Fibroblast of villous mesenchyme (primary cell): ENCODE measurements at places on chromosomes 16 and 17.

- DNase-seq, result peak; percentile 25
Observed at GRCh38 chr16:24610416-24610755, 71.0 kb downstream of the RBBP6 start.

- DNase-seq, result no peak
Observed at GRCh38 chr17:66963521-66963908, 992 bp upstream of the CACNG4 start.

- peak; percentile 33 for DNase-seq
Observed at GRCh38 chr17:77770331-77771105, 188.0 kb upstream of the TNRC6C start.

DNA sequence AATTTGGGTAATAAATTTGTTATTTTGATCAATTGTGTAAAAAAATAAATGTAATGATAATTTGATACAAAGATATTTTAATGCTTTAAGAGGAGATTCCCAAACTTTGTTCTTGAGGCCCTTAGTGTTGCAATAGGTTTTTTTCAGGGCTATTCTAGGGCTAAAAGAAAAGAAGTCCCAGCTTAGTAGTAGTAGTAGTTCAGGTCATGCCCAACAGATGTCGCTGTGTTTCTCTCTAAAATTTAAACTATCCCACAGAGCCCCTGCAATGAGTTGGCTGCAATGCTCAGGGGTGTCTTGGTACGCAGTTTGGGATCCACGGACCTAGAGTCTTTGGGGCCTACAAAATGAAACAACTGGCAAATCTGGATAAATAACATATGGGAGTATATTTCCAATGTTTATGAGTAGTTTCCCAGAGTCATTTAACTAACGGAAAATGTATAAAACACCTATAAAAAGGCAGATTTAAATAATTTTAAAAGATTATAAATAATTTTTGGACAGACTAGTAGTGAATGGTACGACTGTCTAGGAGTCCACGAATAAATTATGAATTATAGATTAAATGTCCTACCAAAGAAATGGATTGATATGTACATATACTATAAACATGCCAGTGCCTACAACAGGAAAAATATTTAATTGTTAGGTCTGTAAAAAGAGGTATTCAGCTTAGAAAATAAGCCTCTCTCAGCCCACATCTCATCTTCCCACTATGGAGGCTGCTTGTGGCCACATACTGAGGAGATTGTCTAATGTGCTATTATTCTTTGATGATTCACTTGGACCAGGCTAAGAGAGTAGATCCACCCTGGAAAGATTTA lies 228.5 kb upstream of the PMFBP1 start:
- peak; percentile 76 for DNase-seq

DNA sequence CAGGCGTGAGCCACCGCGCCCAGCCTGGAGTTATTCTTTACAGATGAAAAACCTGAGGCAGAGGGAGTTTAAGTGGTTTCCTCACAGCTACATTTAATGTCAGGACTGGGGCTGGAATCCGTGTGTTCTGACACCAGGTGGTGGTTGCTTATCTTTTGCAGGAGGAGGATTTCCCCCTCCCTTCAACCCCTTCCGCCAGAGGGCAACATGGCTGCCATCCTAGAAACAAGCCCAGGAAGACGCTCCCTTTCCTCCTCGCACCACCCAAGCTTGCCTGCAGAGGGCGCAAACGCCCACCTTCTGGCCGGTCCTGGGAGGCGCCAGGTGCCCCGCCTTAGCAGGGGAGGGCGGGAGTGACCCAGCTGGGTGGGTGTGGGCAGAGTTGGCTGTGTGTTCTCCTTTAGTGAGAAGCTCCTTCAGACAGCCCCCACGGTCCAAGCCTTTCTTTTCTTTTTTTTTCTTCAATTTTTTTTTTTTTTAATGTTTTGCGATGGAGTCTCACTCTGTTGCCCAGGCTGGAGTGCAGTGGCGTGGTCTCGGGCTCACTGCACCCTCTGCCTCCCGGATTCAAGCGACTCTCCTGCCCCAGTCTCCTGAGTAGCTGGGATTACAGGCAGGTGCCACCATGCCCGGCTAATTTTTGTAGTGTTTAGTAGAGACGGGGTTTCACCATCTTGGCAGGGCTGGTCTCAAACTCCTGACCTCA lies 9.9 kb upstream of the RAP1GAP2 start:
- DNase-seq, result peak; percentile 81

DNA sequence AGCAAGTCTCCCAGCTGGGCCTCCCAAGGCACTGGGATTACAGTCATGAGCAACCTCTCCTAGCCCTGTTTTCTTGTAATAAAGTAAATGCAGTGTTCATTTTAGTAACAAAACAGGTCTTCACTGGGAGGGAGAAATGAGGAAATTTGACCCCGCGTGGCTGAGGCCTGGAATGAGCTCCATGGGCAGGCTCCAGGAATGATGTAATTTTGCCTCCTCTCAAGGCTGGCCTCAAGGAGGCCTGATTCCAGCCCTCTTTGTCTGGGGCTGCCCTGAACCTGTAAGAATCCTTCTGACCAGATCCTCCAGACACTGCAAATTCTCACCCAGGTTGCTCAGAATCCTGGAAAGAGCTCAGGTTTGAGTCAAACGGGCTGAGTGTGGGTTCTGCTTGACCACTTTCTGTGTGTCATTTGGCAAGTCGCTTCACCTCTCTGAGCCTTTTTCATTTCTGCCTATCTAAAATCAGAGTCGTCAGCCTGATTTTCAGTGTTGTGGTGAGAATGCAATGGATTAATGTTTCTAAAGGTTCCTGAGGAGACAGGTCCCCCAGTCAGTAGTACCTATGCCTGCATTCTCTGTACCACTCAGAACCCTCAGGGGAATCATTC lies 57.1 kb downstream of the RAB11FIP4 start:
- peak; percentile 40 for DNase-seq

- DNase-seq, result no peak
Observed at GRCh38 chr16:79092846-79093245, 507.7 kb downstream of the MAF start.

DNA sequence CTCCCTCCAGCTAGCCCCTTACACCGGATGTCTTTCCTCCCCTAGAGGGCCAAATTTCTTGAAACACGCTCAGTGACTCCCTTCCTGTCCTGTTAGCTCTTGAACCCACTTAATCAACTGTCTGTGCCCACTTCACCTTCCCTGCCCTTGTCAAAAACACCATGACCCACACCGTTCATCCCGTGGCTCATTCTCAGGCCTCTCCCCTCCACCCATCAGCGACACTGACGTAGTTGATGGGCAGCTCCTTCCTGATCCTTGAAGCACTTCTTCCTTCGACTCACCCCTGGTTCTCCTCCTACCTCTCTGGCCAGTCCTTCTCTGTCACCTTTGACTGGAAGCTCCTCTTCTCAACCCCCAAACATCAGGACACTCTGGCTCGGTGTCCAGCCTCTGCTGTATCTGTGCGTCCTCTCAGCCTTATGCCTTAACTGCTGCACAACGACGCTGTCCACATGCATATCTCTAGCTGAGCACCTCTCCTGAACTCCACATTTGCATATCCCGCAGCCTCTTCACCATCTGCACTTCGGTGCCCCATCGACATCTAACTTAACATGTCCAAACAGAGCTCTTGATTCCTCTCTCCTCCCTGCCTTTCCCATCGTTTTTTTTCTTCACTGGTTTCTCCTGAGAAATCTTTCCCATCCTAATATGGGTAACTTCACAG lies 39.3 kb upstream of the CCDC182 start:
- no peak for DNase-seq

- no peak for DNase-seq
Observed at GRCh38 chr16:12601290-12601900, 202.3 kb downstream of the CPPED1 start.

DNA sequence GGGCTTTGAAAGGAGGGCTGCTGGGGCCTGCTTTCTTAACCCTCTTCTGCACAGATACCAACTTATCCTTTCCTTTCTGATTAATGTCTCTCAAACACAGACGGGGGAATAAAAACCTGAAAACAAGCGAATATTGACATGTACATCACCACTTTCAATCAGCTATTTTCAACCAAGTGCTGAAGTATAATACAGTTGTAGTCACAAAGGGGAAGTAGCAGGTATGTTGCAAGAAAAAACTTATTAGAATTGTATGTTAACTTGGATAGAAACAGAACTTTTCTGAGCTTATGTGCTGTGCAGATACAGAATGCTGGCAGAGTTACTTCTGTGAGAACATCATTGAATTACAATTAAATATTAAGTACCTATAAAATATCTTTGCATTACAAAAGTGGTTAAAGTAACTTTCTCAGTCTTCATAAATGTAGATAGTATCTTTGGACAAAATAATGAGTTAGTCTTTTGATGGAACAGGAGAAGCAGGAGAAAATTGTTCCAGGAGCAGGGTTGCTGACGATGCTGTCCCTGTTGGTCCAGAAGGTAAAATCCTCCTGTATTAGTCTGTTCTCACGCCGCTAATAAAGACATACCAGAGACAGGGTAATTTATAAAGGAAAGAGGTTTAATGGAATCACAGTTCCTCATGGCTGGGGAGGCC lies 59.5 kb downstream of the RPTOR start:
- no peak for DNase-seq

- DNase-seq, result no peak
Observed at GRCh38 chr17:68906638-68907037, 48.6 kb downstream of the ABCA8 start.

GRCh38 chr17:50185631-50186471 lies 15.6 kb downstream of the COL1A1 start:
- peak; percentile 64 for DNase-seq

- DNase-seq, result peak; percentile 31
Observed at GRCh38 chr17:19933221-19933620, 44.4 kb downstream of the AKAP10 start.

DNA sequence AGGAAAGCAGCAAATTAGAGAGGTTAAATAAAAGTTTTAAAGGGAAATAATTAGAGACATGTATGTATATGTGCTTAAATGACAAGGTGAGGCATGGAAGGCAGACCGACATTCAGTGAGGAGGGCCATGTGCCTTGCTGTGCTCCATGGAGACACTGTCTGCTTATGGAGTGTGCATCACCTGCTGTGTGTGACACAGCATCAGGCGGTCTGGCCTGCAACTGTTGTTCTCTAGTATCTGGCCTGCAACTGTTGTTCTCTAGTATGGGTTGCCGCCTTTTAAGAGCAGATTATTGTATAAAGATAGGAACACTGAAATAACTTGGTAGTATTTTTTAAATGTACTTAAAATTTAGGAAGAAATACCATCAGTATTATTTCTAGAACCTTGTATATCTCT lies 225.1 kb downstream of the LGALS9B start:
- DNase-seq, result no peak

- no peak for DNase-seq
Observed at GRCh38 chr16:61131447-61131846, 904.8 kb downstream of the CDH8 start.

DNA sequence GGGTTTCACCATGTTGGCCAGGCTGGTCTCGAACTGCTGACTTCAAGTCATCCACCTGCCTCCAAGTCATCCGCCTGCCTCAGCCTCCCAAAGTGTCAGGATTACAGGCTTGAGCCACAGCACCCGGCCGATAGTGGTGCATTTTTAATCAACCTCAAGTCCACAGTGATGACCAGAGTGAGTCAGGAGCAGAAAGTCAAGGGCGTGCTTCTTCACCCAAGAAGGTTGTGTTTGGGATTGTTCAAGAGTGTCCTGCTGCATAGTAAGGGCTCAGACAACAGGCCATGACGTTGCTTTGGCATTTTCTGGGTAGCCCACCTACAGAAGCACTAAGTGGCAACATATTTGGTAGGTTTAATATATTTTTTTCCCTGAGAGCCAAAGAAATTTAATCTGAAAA lies 108.3 kb upstream of the FAM20A start:
- DNase-seq, result peak; percentile 28

- no peak for DNase-seq
Observed at GRCh38 chr16:52364500-52364899, 182.4 kb downstream of the TOX3 start.
